Amniotic epithelial cell (primary cell): ENCODE measurements at places on chromosomes 3 and 15.

GRCh38 chr15:69647142-69647513, 194.5 kb downstream of the RPLP1 start:
- no peak for DNase-seq

DNA sequence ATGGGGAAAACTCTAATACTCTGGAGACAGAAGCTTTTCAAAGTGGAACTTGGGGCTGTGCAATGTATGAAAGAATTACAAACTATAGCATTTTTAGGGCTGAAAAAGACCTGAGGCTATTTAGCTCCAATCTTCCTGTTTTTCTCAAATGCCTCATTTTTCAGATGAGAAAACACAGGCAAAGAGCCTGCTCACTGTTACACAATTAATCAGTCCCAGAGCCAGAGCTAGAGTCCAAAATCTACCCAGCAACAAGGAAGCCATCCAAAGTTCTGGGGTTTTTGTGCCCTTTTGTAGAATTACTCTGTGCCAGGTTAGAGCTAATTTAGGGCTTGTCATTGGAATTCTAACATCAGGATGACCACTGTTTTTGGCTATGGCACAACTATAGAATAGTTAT, 45.5 kb downstream of the GPR149 start:
- DNase-seq, result no peak

- no peak for DNase-seq
Observed at GRCh38 chr3:185029086-185029485, 123.8 kb downstream of the C3orf70 start.

DNA sequence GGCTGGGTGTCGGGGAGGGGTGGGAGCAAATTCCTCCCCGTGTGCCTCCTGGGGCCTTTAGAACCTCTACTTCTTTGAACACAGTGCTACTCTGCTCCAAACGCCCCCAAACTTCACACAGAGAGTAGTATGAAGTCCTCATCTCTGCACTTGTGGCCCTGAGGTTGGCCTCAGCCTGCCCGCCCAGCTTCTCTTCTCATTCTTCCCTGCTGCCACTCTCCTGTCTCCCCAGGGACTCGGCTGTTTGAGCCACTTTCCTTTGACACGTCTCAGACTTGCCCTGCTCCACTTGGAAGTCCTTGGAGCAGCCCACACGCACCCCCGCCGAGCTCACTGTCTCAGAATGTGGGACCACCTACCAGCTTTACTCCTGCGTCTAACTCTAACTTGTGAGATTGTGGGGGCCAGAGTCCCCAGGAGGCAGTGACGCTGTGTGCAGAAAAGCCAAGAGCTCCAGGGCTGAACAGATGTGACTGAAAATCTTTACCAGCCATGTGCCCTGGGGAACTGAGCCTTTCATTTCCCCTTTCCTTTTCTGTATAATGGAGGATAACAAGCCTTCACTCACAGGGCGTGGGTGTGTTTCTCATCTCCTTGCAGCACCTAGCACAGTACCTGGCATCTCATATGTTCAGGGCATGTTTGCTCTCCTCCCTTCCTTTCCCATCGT, 233.6 kb upstream of the CTDSPL start:
- no peak for DNase-seq

GRCh38 chr3:43405888-43406642, 119.7 kb downstream of the SNRK start:
- DNase-seq, result peak; percentile 96

GRCh38 chr3:83567935-83568334, 1390.9 kb upstream of the CADM2 start:
- DNase-seq, result no peak

- DNase-seq, result no peak
Observed at GRCh38 chr3:14126017-14126886, 1.4 kb downstream of the TMEM43 start.

DNA sequence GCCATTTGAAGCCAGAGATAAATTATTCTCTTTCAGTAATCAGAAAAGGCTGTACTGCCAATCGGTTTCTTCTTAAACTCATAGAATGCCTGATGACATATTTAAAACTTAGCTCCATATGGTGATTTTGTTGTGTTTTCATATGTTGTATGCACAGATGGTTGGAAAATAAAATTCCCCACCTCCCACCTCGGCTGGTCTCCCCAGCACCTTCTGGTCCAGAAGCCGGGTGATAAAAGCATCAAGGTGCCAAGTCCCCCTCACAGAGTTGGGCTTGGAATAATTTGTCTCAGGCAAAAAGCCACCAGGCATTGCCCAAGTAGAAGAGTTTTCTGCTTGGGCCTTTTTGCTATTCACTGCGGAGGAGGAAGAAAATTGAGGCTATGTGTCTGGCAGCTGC, 18.4 kb downstream of the LARS2 start:
- no peak for DNase-seq
